ENCODE measurements at places on chromosomes 7 and 10.

DNA sequence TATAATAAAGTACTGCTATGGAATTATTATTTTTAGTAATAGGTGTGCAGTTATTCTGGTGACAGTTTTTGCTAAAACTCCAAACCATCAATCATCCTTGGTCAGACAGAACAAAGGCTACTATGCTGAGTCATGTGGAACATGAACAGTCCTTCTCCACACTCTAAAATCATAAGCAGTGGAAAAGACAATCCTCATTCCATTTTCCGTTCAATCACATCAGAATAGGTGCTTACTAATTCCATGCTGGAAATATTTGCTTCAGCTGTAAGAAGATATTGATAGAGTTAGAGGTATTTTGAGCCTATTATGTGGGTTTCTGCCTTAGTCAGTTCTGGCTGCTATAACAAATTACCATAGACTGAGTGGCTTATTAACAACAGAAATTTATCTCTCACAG lies 82.9 kb downstream of the FAM13C start:
- DNase-seq = no peak

DNA sequence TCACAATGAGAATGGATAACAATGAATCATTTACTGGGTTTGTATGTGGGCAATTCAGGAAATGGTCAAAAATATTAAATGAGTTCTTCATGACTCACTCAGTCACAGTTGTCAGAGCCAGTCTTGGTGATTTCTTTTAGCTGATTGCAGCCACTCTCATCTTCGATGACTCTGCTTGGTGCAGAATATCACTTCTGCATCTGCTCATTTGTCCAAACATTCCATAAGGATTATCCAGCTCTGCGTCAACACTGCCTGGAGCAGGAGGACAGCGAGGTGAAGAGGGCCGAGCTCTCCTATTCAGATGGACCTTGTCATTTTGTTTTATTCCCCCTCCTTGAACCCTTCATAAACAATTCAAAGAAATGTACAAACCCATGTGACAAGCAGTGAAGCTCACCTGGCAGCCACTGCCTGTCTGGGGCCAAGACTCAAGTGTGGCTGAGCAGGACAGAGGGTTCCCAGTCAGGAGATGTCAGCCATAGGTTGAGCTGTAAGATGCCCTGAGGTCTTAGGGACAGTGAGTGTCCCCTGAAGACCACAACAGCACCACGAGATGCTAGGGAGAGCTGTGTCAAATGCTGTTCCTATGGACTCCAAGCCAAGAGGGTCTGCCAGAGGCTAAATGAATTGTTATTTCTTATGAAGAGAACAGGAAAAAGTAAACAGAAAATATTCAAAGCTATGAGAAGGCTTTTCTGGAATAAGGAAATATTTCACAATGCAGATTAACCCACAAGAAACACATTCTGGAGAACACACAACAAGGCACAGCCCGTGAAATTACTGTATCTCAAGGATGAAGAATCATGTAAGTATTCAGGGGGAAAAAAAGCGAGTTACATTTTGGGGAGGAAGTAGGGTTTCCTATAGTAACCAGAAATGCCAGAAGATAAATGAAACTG lies 33.1 kb upstream of the EGFR start:
- DNase-seq = no peak

DNA sequence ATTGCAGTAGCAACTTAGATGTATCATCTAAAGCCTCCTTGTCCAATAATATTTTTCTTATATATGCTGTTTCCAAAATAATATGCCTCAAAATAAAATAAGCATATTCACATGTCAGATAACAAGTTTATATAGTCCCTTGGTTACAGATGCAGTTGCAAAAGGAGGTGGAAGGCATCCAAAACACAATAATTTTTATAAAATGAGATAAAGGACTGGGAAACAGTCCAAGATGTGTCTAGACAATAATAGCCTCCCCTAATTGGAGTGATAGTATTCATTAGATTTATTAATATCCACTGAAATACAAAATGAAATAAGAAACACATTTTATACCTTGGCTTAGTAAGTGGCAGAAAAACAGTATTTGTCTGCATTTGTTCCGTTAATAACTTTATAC lies 30.3 kb downstream of the BCAP29 start:
- no peak for DNase-seq

DNA sequence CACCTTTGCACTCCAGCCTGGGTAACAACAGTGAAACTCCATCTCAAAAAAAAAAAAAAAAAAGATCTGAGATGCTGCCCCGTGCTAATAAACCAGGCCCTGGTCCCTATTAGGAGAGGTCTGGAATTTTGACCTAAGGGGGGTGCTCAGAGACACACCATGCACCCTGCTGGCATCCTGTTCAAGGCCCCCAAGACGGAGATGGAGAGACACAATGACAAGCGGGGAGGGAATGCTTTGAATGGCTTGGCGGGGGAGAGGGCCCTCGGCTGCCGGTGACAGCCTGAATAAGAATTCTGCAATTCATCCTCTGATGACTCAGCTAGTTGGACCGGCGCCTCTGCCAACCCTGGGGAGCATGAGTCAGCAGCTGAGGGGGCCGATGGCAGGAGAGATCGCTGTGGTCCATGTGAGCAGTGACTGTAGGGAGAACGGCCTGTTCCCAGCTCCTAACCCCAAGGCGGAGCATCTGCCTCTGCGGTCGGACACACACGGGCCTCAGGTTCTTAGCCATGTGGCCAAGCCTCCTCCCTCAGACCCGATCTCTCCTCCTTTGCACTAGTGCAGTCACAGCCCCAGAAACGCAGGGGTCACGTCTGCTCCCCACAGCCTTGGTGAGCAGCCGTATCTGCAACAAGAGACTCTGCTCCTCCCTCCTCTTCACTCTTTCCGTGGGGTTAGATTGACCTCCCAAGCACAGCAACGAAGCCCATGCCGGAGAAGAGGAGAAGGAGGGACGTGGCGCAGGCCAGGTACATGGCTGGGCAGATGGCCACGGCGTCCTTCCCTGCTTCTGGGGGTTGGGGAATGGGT lies 14.9 kb downstream of the TRIM56 start:
- DNase-seq = peak; percentile 94

- no peak for DNase-seq
These were observed 93.1 kb downstream of the FZD1 start for GRCh38 chr7:91357379-91357778.

GRCh38 chr10:32046151-32046550 lies 10.1 kb downstream of the KIF5B start:
- peak; percentile 41 for DNase-seq

GRCh38 chr7:155992538-155992937 lies 180.3 kb upstream of the SHH start:
- DNase-seq = no peak

GRCh38 chr10:36624551-36625100 lies 500.8 kb upstream of the ANKRD30A start:
- no peak for DNase-seq

DNA sequence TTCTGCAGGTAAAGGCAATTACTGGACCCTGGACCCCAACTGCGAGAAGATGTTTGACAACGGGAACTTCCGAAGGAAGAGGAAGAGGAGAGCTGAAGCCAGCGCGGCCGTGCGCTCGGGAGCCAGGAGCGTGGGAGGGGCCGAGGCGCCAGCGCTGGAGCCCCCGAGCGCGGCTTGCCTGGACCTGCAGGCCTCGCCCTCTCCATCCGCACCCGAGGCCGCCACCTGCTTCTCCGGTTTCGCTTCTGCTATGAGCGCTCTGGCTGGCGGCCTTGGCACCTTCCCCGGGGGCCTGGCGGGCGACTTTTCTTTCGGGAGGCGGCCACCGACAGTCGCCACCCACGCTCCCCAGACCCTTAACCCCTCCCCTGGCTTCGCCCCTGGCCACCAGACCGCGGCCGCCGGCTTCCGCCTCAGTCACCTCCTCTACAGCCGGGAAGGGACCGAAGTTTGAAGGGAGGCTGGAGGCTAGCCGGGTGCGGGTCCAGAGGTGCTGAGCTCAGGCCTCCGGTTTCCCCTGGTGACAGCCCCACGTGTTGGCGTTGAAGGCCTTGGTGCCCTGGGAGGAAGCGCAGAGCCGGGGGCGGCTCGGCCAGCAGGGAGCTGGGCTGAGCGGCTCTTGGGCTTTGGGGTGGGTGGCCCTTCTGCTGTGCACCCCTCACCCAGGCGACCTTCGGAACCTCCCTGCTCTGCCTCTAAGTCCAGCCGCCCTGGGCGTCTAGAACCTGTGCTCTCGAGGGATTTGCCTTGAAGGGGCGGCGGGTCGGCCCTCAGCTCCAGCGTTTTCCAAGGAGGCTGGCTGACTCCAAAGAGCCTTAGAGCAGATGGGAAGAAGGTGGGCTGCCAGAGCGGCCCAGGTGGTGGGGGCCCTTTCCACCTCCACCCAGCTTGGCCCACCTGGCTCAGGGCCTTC lies 1.8 kb downstream of the FOXI2 start:
- no peak for DNase-seq

GRCh38 chr10:8137272-8137681 lies 82.8 kb downstream of the GATA3 start:
- DNase-seq = no peak

DNA sequence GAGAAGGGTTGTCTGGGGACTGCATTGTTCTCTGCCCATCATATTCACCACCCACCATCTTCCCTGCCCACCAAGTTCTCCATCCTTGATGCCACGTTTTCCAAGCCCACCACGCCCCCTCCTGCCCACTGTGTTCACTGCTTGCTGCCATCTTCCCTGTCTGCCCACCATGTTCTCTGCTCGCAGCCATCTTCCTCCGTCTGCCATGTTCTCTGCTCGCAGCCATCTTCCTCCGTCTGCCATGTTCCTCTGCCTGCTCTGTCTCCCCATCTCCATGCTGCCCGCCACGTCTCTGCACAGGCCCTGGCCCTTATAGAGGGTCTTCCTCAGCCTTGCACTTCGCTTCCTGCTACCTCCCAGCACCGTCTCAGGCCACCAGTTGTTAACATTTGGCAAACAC lies 30.0 kb upstream of the ZNF32 start:
- DNase-seq = no peak

GRCh38 chr7:303425-303824 lies 13.5 kb downstream of the FOXL3 start:
- no peak for DNase-seq

GRCh38 chr7:41256186-41256945 lies 446.5 kb downstream of the INHBA start:
- DNase-seq = no peak

Data from suppressor macrophage treated with lipopolysaccharide for 1 hour (primary cell).